Keratinocyte (primary cell): ENCODE measurements at places on chromosomes 3 and 15. TPM values are rescaled to one million over a fixed set of nuclear protein-coding genes. Genes with fewer than 3 reads are reported as not detected.

Gene SHC4
- 0.61 to 0.94 TPM (median 0.87 TPM) in 3 replicates for polyA plus RNA-seq

GRCh38 chr3:11167590-11167989 is 13.3 kb downstream of the HRH1 start:
- no peaks in the 10 kb centered on the region for H3K36me3 ChIP-seq
- no peak overlapping the region for H3K27ac ChIP-seq
- H3K27me3 ChIP-seq = no peaks in the 10 kb centered on the region
- H3K4me3 ChIP-seq = no peak overlapping the region
- DNase-seq = no peak
- H3K4me1 ChIP-seq = peaks cover 17% of the 10 kb centered on the region

Gene SLC28A1
- polyA plus RNA-seq = not detected in 3 replicates

GRCh38 chr3:64765947-64766346 is 78.1 kb upstream of the ADAMTS9 start:
- H3K4me1 ChIP-seq = no peaks in the 10 kb centered on the region
- H3K27ac ChIP-seq = no peak overlapping the region
- DNase-seq = no peak
- no peak overlapping the region for H3K4me3 ChIP-seq

- no peak overlapping the region for H3K4me3 ChIP-seq
- H3K27me3 ChIP-seq = no peaks in the 10 kb centered on the region
- no peak for DNase-seq
- H3K36me3 ChIP-seq = no peaks in the 10 kb centered on the region
These were observed 95.8 kb downstream of the P3H2 start for GRCh38 chr3:190024912-190025311.

GRCh38 chr3:152254041-152254440 is 14.7 kb upstream of the MBNL1 start:
- DNase-seq = no peak
- no peak overlapping the region for H3K4me3 ChIP-seq
- H3K27me3 ChIP-seq = no peaks in the 10 kb centered on the region
- H3K4me1 ChIP-seq = peaks cover 13% of the 10 kb centered on the region
- H3K36me3 ChIP-seq = no peaks in the 10 kb centered on the region

DNA sequence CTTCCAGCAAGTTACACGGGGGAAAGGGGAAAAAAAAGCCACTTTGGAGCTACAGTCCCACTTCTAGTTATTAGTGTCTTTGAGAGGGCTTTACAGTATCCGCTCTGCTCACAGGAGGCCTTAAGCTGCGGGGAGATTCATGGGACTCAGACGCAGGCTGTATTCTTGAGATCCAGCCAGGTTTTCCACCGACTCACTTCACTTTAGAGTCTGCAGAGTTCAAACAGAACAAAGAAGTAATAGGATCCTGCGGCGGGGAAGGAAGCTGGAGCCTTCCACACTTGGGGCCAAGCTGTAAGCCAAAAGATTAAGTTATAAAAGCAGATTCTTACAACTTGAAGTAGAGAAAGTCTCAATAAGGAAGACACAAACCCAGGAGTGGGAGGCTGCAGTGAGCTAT is 60.2 kb upstream of the FAM174B start:
- peaks cover 3% of the 10 kb centered on the region for H3K27me3 ChIP-seq
- H3K4me3 ChIP-seq = no peak overlapping the region
- H3K36me3 ChIP-seq = no peaks in the 10 kb centered on the region
- H3K4me1 ChIP-seq = peaks cover 6% of the 10 kb centered on the region

- no peaks in the 10 kb centered on the region for H3K36me3 ChIP-seq
- DNase-seq = no peak
- no peaks in the 10 kb centered on the region for H3K4me1 ChIP-seq
- no peaks in the 10 kb centered on the region for H3K27me3 ChIP-seq
- no peak overlapping the region for H3K27ac ChIP-seq
These were observed 30.0 kb upstream of the PLSCR4 start for GRCh38 chr3:146280864-146281263.

DNA sequence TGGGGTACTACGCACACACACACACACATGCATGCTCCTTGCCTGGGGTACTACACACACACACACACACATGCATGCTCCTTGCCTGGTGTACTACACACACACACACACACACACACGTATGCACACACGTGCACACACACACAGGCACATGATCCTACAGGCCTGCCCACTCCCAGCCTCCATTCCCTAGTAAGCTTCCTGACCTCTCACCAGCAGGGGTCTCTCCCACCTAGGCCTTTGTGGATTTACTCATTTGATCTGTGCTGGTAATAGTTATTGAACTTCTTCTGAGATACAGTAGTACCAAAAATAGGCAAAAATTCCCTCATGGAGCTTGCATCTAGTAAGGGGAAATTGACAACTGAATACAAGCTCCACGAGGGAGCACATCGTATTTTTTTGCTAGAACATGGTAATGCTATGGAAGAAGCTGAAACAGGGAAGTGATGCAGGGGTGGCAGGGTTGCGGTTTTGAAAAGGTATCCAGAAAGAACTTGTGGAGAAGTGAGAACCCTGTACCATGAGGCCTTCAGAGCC is 19.1 kb downstream of the TTC21A start:
- DNase-seq = no peak
- H3K27me3 ChIP-seq = no peaks in the 10 kb centered on the region

DNA sequence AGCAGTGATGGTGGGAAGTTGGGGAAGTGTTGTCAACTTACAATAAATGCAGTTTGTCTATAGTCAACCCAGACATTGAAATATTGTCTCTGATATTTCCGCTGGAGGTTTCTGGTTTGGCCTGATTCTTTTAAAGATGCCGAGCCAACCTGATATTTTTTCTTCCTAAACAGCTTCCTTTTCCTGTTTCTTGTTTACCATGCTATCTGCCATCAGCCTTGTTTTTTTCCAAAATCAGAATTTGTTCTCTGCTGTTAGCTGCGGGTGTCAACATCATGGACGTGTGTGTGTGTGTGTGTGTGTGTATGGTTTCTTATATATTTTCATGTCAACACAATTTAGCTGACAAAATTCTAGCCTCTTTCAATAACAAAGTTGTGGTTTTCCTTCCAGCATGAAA is 41.2 kb upstream of the XCR1 start:
- H3K27ac ChIP-seq = no peak overlapping the region
- no peak overlapping the region for H3K4me3 ChIP-seq
- no peak for DNase-seq
- no peaks in the 10 kb centered on the region for H3K27me3 ChIP-seq

GRCh38 chr3:105375750-105376511 is 9.2 kb downstream of the ALCAM start:
- peaks cover 24% of the 10 kb centered on the region for H3K4me1 ChIP-seq
- H3K36me3 ChIP-seq = no peaks in the 10 kb centered on the region
- H3K27me3 ChIP-seq = no peaks in the 10 kb centered on the region

GRCh38 chr3:139619484-139619883 is 58.3 kb downstream of the NMNAT3 start:
- DNase-seq = no peak
- H3K27me3 ChIP-seq = no peaks in the 10 kb centered on the region
- H3K4me1 ChIP-seq = no peaks in the 10 kb centered on the region
- H3K27ac ChIP-seq = no peak overlapping the region
- H3K4me3 ChIP-seq = no peak overlapping the region

Gene IL17RB
- 0.08 TPM in 1 of 3 replicates, not detected in the others for polyA plus RNA-seq

DNA sequence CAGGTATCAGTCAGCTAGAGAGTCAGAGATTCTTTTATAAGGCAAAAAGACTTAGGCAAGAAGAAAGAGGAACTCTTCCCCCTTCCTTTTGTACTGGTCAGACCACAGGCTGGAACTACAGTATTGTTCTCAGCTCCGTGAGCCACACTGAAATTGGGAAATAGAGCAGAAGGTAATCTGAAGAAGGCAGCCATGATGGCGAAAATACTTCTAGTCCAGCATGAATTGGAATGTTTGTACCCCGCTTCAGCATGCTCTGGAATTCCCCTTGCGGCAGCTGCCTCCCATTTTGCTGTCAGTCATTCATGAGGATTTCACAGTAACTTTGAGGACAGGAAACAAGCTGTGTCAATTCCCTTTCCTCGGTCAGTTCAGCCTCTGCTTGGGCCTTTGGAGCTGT is 96.2 kb downstream of the CORO2B start:
- H3K4me1 ChIP-seq = peaks cover 12% of the 10 kb centered on the region
- no peak overlapping the region for H3K4me3 ChIP-seq
- peak overlapping the region; percentile 9 for H3K27ac ChIP-seq

Gene XRN1
- 5.9 to 14.4 TPM (median 11.1 TPM) in 3 replicates for polyA plus RNA-seq

Gene CASR
- 0.01 TPM in 1 of 3 replicates, not detected in the others for polyA plus RNA-seq

Gene TMEM266
- 0.02 to 0.35 TPM (median 0.03 TPM) in 3 replicates for polyA plus RNA-seq

- no peak overlapping the region for H3K27ac ChIP-seq
- no peaks in the 10 kb centered on the region for H3K4me1 ChIP-seq
- H3K27me3 ChIP-seq = no peaks in the 10 kb centered on the region
- no peaks in the 10 kb centered on the region for H3K36me3 ChIP-seq
- H3K4me3 ChIP-seq = no peak overlapping the region
These were observed 137.6 kb downstream of the GOLIM4 start for GRCh38 chr3:167958141-167958540.

DNA sequence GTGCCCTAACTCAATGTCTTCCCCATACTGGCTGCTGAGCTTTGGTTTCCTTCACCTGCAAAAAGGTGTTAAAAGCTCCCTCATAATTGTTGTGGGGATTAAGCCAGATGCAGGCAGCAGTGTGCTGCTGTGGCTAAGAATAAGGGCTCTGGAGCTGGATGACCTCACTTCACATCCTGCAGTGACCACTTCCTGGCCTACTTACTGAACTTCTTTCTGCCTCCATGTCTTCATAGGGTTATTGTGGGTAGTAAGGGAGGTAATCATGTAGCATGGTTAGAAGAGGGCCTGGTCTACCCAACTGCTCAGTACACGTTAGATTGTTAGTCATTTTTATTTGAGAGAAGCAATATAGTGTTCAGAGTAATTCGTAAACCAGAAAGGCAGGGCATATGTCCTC is 18.4 kb downstream of the GYG1 start:
- H3K4me1 ChIP-seq = no peaks in the 10 kb centered on the region
- H3K27me3 ChIP-seq = no peaks in the 10 kb centered on the region
- DNase-seq = no peak

Gene MB21D2
- polyA plus RNA-seq = 5.5 to 9.0 TPM (median 8.8 TPM) in 3 replicates

Gene PARP15
- 0.25 to 0.33 TPM (median 0.33 TPM) in 3 replicates for polyA plus RNA-seq

DNA sequence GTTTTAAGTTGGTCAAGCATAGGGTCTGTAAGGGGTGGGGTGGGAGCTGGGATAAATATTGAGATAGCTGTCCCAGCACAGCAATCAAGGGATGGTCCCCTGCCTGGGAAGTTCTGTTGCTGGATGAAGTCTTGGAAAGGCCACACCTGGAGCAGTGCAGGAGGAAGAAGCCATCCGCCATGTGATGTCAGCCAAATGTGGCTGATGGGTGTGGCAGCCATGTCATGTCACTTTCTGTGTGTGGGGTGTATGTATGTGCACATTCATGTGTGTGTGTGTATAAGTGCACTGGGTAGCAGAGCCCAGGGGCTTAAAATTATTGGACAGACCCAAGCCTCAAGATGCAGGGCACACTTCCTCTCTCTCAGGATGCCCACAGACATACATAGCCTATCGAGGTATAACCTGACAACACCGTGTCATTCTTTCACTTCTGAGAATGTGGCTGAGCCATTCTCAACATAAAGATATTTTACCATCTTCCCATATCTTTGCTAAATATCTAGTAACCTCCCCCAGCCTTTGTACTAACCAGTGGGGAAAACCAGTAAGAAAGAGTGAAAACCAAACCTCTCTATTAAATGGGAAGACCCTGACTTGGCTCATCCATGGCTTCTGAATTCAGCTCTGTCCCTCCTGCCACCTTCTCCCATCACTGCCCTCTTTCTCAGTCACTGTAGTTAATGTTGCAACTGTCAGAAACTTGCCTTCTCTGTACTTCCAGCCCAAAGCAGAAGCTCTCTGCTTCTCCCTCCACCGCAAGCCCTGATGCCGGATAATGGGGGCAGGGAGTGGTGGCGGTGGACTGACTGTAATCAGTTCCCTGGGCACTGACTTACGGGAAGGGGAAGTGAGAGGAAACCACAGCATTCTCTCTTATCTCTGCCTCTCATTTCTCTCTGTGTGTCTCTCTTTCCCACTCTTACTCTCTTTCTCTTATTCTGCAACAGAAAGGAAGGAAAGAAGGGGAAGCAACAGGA is 11.2 kb downstream of the TNFSF10 start:
- peaks cover 17% of the 10 kb centered on the region for H3K4me1 ChIP-seq
- H3K4me3 ChIP-seq = no peak overlapping the region
- no peak overlapping the region for H3K27ac ChIP-seq

Gene CCR2
- polyA plus RNA-seq = 0.02 to 0.26 TPM (median 0.07 TPM) in 3 replicates

- peaks cover 18% of the 10 kb centered on the region for H3K36me3 ChIP-seq
- no peak for DNase-seq
- H3K27me3 ChIP-seq = no peaks in the 10 kb centered on the region
These were observed 47.0 kb downstream of the CALML4 start for GRCh38 chr15:68158046-68158628.

DNA sequence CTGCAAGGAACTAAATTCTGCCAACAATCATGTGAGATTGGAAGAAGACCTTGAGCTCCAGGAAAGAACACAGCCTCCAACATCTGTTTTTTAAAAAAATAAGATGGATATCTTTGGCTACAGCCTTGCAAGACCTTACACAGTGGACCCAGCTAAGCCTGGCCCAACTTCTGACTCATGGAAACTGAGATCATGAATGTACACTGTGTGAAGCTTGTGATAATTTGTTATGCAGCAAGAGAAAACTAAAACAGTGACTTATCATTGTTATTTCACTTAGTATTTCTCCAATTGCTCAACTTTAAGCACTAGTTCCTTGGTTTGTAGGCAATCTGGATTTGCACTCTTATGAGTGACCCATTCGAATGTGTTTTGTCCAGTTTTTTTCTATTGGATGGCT is 29.3 kb downstream of the SHQ1 start:
- peaks cover 16% of the 10 kb centered on the region for H3K4me1 ChIP-seq
- no peak for DNase-seq
- no peak overlapping the region for H3K27ac ChIP-seq
- no peaks in the 10 kb centered on the region for H3K36me3 ChIP-seq

DNA sequence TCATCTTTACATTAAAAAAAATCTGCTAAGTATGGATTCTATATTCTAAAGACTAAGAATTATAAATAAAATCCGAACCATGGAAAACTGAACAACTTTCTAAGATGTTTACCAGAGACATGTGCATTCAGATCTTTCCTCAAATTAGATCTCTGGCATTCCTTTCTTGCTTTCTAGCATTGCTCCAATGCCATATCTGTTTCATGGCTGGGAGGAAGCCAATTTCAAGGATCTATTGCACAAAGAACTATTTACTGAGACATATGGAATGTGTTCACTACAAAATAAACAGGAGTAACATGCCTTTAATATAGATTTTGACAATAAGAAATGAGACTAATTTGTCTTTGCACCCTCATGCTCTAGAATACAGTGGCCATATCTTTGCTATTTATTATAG is 45.1 kb upstream of the NANOGP8 start:
- H3K4me1 ChIP-seq = no peaks in the 10 kb centered on the region
- no peaks in the 10 kb centered on the region for H3K36me3 ChIP-seq
- no peaks in the 10 kb centered on the region for H3K27me3 ChIP-seq
- no peak overlapping the region for H3K4me3 ChIP-seq

Gene PEX5L
- polyA plus RNA-seq = 0.54 to 0.92 TPM (median 0.68 TPM) in 3 replicates

GRCh38 chr3:197050511-197050910 is 20.9 kb upstream of the MELTF start:
- no peaks in the 10 kb centered on the region for H3K27me3 ChIP-seq
- no peak overlapping the region for H3K27ac ChIP-seq
- peaks cover 30% of the 10 kb centered on the region for H3K36me3 ChIP-seq
- no peak for DNase-seq
- H3K4me1 ChIP-seq = no peaks in the 10 kb centered on the region
